ENCODE measurements at places on chromosomes 2 and 18.

DNA sequence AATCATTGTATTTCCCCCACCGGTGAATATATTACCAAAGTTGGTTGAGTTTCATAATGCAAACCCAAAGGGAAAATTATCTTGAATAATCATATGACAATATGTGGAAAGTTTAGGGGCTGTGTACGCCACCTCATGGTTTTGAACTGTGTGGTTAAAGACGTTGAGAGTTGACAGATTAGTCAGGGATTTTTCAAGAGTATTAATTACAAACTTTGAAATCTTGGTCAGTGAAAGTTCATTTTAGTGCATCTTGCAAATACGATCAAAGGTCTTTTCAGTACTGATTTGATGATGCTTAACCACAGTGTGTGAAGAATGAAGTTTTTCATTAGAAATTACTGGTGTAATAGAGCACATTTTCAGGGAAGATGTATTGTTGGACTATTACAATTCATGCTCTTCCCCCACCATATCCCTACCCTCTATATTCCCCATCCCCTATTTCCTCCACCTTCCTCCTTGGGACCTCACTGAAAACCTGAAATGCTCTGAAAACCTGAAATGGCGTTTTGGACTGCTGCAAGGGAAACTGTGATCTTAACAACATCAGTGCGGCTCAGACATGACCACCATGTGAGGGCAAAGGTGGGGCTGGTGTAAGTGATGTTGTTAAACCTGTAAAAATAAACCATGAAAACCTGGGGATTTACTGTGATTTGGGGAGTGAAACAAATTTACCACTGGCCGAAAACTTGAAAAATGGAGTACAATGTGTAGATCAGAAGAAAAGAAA lies 4.5 kb upstream of the BCL2L11 start:
- DNase-seq, result no peak

DNA sequence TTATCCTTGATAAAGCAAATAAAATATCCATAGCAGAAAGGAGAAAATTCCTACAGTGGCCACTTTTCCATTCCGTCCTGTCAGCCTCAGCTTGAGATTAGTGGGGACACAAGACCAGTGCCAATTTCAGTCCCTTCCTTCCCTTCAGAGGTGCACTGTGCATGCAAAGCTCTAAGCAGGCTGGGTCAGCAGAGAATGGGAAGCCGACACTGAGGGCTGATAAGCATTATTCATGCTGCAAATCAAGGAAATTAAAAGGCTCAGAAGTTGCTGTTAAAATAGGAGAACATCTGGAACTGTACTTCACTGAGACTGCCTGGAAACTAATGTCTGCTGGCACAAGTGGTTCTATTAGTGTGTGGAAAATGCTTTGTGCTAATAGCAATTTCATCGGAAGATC lies 534.3 kb downstream of the ADCYAP1 start:
- no peak for DNase-seq

DNA sequence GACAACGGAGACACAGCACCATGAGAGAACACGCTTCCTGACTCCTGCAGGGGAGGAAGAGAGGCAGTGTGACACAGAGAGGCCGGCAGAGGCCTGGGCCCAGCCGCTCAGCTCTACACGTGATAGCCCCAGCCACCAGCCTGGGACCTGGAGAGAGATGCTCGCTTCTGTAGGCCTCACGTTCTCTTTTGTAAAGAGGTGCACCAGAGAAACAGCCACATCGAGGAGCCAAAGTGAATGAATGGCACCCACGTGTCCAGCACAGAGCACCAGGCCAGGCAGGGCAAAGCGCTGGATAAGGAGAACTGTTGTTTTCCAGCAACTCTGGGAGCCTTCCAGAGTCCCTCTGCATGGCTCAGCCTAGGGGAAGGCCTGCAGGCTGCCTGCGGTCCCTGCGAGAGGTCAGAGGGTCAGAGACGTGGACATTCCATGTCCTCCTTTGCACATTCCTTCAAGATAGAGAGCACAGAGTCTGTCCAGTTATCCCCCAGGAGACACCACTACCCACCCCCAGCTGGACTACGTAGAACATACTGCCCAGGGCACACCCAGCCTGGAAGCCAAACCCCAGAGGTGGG lies 14.2 kb downstream of the LIMS2 start:
- DNase-seq, result no peak

GRCh38 chr2:230161184-230161583 lies 58.6 kb downstream of the SP110 start:
- no peak for DNase-seq

GRCh38 chr18:28044036-28044435 lies 132.9 kb downstream of the CDH2 start:
- DNase-seq, result no peak

- DNase-seq, result no peak
Observed at GRCh38 chr2:81551040-81551634, 1246.6 kb upstream of the LRRTM1 start.

Measured in brain (organoid and tissue), 16 donors.